MM.1S (cell line): ENCODE measurements at places on chromosomes 5 and 9.

- no peak for DNase-seq
These were observed 145.2 kb downstream of the MAST4 start for GRCh38 chr5:66741394-66741793.

DNA sequence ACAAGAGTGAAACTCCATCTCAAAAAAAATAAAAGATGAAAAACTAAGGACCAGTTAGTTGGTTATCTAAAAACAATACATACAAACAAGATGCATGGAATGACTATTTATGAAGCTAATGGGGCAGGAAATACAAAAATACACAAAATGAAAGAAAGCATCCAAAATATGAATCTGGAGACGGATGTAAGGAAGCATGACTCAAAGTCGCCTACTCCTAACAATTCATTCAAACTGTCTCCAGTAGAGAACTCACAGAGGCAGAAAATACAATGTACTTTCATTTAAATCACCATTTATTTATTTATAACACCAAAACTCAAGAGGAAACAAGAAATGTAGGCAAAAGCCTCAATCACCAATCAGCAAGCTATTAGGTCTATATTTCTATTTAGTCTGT is 68.4 kb downstream of the SCAI start:
- no peak for DNase-seq

- no peak for DNase-seq
These were observed 66.7 kb upstream of the PRDM9 start for GRCh38 chr5:23440703-23441102.

GRCh38 chr9:126061575-126061974 is 265.1 kb upstream of the MVB12B start:
- DNase-seq = no peak

DNA sequence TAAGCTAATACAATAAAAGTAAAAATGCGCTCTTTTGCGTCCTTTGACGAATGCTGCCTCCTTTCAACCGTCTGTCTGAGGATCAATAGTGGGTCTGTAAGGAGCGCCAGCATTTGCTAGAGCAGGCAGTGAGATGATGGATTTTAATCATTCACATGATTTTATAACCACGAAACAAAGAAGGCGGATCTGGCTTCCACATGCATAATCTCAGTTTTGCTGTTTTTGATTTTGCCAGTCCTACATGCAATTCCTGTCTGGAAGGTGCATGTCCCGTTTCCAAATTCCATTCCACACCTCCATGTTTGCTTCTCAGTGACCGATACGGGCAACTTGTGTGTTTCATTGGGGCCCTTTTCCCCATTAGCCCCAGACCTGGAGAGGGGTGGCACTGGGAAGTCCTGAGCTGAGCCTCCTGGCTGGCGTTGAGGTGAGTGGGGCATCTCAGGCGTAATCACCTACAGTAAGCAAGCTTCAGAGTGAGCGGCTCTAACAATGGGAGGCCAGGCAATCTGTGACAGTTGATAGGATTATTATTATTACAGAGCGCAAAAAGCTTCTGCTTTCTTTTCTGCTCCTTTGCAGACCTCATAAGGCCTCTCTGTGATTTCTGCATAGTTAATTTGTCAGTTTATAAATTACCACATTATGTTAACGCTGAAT is 405.4 kb downstream of the ZSWIM6 start:
- no peak for DNase-seq

- no peak for DNase-seq
These were observed 48.2 kb upstream of the NFIB start for GRCh38 chr9:14362175-14362574.

DNA sequence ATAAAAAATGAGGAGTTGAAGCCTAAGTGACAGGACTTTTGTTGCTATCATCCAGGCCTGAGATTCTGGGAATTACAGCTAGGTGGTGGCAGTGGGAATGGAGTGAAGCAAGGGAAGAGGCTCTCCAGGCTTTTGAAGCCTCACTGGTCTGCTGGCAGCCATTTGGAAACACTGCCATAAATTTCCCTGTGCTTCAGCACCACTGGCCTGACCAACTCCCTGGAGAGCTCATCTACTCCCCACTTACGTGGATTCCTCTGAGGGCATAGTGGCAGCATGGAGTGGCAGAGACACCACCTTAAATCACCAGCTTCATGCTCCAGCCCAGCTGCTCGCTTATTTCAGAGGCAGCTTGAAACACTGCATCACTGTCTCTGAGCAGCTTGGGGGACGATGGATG is 518.2 kb downstream of the TLR4 start:
- DNase-seq = no peak

- peak; percentile 95 for DNase-seq
These were observed 10.3 kb upstream of the CD180 start for GRCh38 chr5:67206929-67207328.

GRCh38 chr5:68420476-68421344 is 205.2 kb downstream of the PIK3R1 start:
- DNase-seq = no peak

DNA sequence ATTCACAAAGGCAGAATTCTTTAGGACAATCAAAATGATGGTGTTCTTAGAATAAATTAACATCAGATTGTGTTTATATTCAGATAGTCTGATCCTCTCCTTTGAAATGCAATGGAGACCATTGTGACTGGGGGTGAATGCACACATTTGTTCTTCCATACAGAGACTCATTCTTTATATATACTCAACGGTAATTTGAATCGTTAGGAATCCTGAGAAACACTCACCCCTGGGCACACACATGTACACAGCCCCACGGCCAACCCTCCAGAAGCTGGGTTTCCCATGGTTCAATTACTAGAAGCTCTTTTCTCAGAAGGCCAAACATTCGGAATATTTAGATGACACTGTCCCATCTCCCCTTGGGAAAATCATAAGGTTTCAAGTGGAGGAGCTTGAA is 57.5 kb upstream of the EPB41L4B start:
- no peak for DNase-seq

DNA sequence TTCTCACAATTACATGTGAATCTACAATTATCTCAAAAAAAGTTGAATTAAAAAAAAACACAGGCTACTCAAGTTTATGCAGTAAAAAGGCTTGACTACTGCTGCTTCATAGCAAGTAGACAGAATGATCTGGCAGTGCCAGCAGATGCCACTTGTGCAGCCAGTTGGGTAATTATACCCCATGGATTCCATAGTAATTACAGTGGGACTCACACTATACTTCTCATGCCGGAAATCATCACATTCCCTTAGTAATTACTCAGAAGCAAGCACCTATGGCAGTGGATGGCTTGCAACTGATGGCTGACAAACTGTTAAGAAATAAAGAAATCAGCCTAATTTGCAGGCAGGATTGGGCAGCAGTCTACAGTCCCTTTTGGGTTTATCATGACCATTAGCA is 463.2 kb upstream of the KLF4 start:
- DNase-seq = no peak

DNA sequence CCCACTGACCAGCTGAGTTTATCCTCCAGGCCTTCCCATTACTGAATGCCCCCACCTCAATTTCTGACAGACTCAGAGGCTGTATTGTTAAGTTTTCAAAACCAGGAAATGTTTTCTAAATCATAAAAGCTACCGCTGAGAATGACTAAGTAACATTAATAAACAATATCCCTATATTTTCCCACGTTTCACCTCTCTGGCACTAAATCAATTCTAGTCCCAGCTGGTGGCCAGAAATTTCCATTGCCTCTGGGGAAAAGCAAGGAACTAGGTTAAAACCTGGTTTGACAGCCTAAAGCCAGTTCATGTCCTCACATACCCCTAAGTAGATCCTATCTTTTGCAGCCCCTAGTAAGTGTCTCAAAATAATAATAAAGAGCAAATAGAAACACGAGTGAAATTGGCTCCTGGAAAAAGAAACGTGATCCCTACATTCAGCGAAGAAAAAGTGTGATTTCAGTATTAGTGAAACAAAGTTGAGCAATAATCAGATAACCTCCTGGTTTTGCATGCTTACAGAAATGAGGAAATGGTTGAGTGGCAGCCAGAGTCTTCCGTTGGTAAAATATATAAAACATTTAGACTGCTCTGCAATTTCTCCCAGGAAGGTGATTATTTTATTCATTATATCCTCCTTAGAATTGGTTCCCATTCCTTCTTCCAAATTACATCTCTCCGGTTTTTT is 110.9 kb downstream of the ESM1 start:
- no peak for DNase-seq

DNA sequence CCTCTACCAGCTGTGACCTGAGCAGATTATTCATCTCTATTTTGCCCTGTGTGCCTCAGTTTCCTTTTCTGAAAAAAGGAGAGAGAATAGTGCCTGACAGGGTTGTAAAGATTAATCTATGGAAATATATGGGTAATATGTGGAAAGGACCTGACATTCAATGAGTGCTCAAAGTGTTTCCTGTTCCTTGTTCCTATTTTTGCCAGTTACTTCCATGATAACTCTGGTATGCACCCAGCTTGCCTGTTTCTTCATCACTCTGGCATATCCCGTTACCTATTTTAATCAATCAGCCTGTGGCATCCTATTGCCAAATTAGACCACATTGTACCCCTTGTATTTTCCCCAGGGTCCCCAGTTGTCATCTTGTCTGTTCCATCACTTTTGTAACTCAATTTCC is 3.6 kb upstream of the ARAP3 start:
- DNase-seq = no peak

- no peak for DNase-seq
These were observed 769.3 kb downstream of the TLR4 start for GRCh38 chr9:118473521-118473920.

DNA sequence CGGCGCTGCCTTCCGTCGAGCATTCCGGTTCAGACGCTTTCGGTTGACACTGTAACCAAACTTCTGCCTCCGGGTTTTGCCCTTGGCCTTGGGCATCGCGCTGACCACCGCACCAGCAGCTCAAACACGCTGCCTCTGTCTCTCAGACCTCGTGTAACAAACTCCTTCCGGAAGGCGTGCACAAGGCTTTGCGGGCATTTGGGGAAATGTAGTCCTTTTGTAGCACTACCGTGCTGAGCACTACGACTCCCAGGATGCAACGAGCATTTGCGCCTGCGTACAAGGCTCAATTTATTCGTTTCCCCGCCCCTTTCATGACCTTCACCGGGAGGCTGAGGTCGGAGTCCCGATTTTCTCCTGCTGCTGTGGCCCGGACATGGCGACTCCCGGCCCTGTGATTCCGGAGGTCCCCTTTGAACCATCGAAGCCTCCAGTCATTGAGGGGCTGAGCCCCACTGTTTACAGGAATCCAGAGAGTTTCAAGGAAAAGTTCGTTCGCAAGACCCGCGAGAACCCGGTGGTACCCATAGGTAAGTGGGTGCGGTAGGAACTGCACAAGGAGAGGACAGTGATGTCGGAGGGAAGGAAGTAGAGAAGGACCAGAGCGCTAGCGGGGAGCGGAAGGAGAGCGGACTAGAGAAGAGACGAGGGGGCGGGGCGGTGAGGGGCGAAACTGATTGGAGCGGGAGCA is at the start of the genes HIGD2A and NOP16:
HIGD2A (plus strand) TSS at position 308 of the 691 bp plus-strand sequence; CDS start at position 377, 69 bp downstream.
NOP16 (minus strand) TSS at position 155 of the 691 bp plus-strand sequence; CDS start at position 96, 59 bp downstream.
- DNase-seq = peak; percentile 99

DNA sequence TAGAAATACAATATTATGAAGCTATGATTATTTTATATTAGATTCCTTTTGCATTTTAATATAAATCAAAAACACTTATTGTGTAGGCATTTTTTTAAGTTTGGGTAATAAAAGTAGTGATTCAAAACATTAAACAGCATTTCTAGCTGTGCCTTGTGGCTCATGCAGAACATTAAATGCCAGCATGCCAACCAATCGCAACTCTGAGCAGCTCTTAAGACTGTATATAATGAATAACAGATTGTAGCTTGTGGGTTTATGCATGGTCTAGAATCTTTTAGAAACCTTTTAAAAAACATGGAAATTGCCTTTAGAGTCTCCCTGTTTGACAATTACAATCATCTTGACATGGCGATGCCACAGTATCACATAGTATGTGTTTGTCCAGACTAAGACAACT is 903.8 kb downstream of the EFNA5 start:
- DNase-seq = no peak
